ENCODE measurements at places on chromosomes 6 and 20.

GRCh38 chr6:119950681-119951080, 601.1 kb upstream of the MAN1A1 start:
- DNase-seq, result no peak

- no peak for DNase-seq
Observed at GRCh38 chr20:35618263-35619131, 2.9 kb downstream of the SPAG4 start.

GRCh38 chr6:163694072-163694471, 279.6 kb downstream of the QKI start:
- no peak for DNase-seq

- no peak for DNase-seq
Observed at GRCh38 chr6:145878591-145879295, 64.1 kb upstream of the FBXO30 start.

GRCh38 chr20:51121272-51121671, 98.4 kb upstream of the KCNG1 start:
- no peak for DNase-seq

DNA sequence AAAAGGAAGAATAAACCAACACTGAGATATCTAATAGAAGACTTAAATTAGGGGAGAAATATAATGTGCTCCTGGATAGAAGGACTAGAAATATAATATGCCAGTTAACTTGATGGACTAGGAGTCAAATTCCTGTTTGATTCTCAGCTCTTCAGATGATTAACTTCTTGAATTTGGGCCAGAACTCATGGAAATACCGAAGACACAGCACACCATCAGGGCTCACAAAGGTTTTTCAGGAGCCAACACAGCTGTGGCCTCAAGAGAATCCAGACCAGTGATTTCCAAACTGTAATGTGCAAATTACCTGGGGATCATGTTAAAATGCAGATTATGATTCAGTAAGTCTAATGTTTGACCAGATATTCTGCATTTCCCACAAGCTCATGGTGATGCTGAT, 33.8 kb upstream of the LRRC1 start:
- no peak for DNase-seq

- no peak for DNase-seq
Observed at GRCh38 chr20:34553366-34553867, 5.1 kb upstream of the MAP1LC3A start.

- peak; percentile 11 for DNase-seq
Observed at GRCh38 chr20:3407040-3407770, at the start of gene DNAAF9. DNAAF9 (minus strand) TSS chr20:3407669; CDS start chr20:3407557, 112 bp downstream.

- no peak for DNase-seq
Observed at GRCh38 chr20:24283186-24283585, 186.2 kb upstream of the SYNDIG1 start.

DNA sequence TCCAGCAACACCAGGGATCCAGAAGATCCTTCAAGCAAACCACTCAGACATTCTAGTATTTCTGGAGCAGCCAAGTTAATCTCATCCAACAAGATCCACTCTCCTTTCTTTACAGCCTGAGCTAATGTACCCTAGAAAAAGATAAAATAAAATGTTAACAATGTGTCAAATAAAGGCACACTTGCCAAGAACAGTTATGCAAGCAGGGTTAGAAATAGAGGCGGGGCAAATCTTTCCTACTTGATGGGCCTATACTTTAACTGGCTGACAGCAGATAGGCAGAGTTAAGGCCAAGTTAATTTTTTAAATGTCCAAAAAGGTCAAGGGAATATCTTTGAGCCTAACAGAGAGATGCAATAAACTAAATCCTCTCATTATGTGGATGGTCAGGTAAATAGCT, 60.8 kb downstream of the MDN1 start:
- no peak for DNase-seq

GRCh38 chr20:63692436-63693082, 3.9 kb upstream of the TNFRSF6B start:
- DNase-seq, result no peak

DNA sequence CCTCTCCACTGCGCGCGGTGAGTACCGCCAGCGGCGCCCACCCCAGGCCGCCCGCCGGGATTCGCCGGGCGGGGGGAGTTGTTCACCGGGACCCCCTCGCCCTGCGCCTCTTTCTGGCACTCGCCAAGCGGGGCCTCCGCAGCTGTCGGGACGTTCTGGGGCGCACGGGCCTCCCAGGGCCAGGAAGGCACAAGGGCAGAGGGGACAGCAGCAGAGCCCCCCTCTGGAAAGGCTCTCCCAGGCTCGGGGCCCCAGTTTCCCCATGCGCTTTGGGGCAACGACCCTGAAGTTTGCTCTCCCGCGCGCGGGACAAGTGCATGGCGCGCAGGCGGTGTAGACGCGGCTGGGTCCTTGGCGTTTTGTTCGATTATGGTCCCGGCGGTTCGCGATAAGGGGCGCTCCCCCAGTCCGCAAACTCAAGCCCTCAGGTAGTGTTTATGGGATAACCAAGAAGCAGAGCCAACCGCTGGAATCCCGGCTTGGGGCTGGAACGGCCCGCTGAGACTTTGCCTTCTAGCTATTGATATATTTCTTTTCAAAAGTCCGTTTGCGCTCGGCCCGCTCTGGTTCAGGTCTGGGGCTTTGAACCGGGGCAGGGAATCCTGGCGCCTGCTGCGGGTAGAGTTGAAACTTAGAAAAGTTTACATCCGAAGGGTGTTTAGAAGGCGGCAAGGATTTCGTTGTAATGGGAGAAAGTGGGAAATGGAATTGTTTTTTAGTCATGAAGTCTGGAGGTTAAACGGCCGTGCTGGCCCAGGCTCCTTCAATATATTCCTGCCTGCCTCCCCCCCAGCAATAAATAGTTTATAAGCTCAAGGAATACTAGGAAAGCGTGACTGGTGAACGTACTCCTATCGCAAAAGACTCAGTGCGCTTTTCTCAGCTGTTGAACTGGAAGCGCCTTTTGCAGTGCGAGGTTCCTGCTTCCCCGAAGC, 595 bp downstream of the EYA2 start:
- no peak for DNase-seq

DNA sequence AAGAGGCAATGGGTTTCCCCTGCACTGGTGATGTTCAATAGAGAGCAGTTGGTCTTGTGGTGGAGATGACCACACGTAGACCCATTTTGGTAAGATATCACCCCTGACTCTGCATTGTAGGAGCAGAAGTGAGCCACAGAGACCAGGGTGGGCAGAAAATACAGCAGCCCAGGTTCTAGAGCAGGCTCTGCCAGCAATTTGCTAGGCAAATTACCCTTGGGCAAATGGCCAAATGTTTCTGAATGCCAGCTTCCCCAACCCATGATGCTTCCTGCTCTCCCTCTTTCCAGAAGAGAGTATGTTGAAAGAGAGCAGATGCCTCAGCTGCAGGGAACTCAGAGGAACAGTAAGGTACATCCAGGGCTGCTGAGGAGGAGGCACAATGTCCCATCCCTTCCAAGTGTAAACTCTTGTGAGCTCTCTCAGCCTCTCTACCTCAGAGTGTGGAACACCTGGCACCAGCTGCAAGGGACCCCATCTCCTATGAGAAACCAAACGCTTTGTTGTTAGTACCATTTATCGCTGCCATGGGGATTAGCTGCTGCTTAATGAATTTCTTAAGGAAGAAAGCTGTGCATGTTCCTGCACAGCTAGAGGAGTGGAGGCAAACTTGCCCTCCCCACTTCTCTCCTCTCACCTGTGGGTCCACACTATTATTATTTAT, 317.5 kb upstream of the MOCS1 start:
- DNase-seq, result no peak

- no peak for DNase-seq
Observed at GRCh38 chr20:30485331-30486102, 771.9 kb upstream of the DEFB115 start.

- no peak for DNase-seq
Observed at GRCh38 chr20:58696411-58696961, 3.9 kb downstream of the NPEPL1 start.

- DNase-seq, result peak; percentile 36
Observed at GRCh38 chr6:125918681-125919566, 37.6 kb upstream of the HINT3 start.

GRCh38 chr20:45959126-45959525, 12.9 kb downstream of the ZNF335 start:
- DNase-seq, result no peak

GRCh38 chr6:149454346-149454848, 30.4 kb downstream of the ZC3H12D start:
- peak; percentile 47 for DNase-seq

DNA sequence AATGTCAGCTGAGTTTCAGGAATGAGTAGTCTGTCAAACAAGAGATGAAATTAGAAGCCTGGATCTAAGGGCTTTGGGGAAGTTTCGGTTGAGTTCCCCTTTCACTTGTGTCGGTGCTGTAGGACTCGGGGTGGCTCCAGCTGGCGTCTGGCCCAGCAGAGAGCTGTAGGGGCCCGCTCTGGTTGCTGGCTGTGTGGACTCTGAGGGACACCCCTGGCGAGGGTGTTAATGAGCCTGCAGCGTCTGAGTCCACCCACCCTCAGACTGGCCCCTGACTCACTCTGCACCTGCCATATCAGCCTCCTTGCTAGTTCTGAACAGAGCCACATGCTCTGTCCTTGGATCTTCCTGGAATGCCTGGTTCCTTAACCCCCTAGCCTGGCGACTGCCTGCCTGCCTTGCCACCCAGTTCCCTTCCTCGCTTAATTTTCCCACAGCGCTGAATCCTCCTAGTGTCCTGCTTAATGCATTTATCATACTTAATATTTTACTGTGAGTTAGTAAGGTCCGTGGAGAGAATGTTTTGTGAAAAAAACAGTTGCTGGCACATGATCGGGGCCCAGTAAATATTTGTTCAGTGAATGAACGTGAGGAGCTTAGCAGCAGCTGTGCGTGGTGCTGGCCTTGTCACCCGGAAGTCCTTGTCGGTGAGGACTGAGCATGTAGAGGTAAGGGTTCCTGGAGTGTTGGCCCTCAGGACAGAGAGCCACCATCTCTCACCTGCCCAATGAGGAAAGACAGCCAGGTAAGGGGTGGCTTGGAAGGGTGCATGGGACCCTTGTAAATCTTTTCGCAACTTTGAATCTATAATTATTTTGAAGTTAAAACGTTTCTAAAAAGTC, 1.6 kb downstream of the DNAJC5 start:
- DNase-seq, result no peak

GRCh38 chr20:61966492-61967244, 99.0 kb downstream of the TAF4 start:
- DNase-seq, result no peak

GRCh38 chr20:768426-768978, at the start of gene SLC52A3:
SLC52A3 (minus strand) TSS chr20:768500; CDS start chr20:765774, 2,726 bp downstream.
- DNase-seq, result no peak

GRCh38 chr20:17298751-17299150, 71.9 kb downstream of the PCSK2 start:
- no peak for DNase-seq

- DNase-seq, result no peak
Observed at GRCh38 chr20:3652221-3652620, 11.0 kb downstream of the GFRA4 start.

GRCh38 chr6:166619912-166620311, 7.1 kb downstream of the RPS6KA2 start:
- DNase-seq, result peak; percentile 45

- DNase-seq, result no peak
Observed at GRCh38 chr6:31400467-31401289, 2.7 kb upstream of the MICA start.

DNA sequence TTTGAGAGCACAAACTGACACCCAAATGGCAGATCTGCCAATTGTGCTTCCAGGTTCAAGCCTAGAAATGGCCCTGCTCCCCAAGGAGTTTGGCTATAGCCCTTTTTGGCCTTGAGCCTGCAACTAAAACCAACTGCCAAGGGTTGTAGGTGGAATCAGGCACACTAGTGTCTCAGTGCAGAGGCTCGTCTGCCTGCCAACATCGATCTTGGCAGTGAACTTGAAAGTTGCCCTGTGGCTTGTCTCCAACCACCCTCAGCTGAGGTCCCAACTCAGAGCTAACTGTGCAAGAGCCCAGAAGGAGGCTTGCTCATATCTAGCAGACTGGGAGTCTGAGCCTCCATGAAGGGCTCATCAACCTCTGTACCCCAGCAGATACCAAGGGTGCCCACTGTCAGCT, 92.7 kb upstream of the GLP1R start:
- no peak for DNase-seq

- no peak for DNase-seq
Observed at GRCh38 chr6:105137388-105137787, 42.4 kb downstream of the POPDC3 start.

GRCh38 chr20:9363673-9364072, 150.7 kb upstream of the LAMP5 start:
- no peak for DNase-seq

GRCh38 chr6:154510144-154510905, at the start of gene CNKSR3:
CNKSR3 (minus strand) TSS chr6:154510685; CDS start chr6:154510114, 571 bp downstream.
- peak; percentile 93 for DNase-seq

- DNase-seq, result no peak
Observed at GRCh38 chr20:17647391-17648314, 34.4 kb downstream of the RRBP1 start.

GRCh38 chr6:83852528-83853177, 507 bp upstream of the RIPPLY2 start:
- DNase-seq, result no peak

- DNase-seq, result no peak
Observed at GRCh38 chr6:11494786-11495564, 42.6 kb upstream of the TMEM170B start.

DNA sequence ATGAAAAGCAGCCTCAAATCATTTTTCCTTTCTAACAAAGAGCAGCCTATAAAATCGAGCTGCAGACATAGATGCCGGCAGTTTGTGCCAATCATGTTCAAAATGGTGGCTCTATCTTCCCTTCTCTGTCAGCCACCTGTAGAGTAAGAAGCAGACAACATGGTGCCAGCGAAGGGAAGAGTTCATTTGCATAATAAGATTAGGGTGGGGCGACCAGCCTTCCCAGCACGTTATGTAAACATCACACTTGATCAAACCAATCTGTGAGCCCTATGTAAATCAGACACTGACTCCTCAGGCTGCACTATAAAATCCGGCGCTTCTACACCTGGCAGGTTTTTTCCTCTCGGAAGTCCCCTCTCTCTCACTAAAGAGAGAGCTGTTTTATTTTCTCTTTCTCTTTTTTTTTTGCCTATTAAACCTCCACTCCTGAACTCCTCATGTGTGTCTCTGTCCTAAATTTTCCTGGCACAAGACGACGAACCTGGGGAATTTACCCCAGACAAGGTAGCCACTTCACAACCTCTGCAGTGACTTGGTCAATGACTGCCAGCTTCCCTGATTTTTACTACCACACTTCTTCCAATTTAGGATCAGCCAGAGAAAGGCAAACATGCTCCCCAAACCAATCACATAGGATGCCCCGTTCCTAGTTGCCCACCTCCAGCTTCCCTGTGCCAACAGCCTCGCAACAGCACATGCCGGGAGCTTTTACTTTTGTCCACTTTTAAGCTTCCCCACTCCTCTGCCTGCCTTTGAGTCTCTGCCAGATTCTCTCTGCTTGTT, 12.9 kb downstream of the TPMT start:
- DNase-seq, result no peak

- DNase-seq, result no peak
Observed at GRCh38 chr6:106273087-106273486, 52.5 kb downstream of the ATG5 start.

- DNase-seq, result no peak
Observed at GRCh38 chr20:35327074-35327976, 35.1 kb upstream of the FAM83C start.
